ENCODE measurements at places on chromosomes 2 and 18.

GRCh38 chr2:108594132-108594981 is 60.1 kb downstream of the LIMS1 start:
- no peak for DNase-seq

- peak; percentile 54 for DNase-seq
Measured at GRCh38 chr2:13006829-13007717, 290.3 kb downstream of the TRIB2 start.

GRCh38 chr2:239882331-239882732 is 142.8 kb downstream of the NDUFA10 start:
- peak; percentile 52 for DNase-seq

DNA sequence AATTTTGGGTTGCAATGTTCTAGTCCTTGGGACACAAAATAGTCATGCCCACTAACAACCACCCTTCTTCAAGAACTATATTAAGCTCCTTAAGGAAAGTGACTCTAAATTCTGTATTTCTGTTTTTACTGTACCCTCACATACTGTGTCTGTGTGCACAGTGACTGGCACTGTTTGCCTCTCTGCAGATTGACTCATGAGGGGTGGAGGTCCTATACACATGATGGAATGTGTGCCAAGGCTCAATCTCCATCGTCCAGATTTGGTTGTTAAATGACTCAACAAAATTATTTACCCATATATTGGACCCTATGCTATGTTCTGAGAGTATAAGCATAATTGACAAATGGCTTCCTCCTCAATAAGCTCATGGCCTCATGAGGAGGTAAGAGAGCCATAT is 126.6 kb upstream of the CWC22 start:
- DNase-seq, result no peak

DNA sequence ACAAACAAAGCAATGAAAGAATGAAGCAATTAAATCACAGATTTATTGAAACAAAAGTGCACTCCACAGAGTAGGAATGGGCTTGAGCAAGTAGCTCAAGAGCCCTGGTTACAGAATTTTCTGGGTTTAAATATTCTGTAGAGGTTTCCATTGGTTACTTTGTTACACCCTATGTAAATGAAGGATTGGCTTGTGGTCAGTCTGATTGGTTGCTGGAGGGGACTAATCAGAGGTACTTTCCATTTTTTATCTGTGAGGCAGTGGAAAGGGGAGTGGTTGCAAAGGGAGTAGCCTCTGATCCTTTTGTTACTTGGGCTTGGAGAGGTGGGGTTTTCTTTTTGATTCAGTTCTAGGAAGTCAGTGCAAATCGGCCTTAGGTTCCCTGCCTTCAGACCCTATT is 253.3 kb downstream of the ARL6IP6 start:
- no peak for DNase-seq

GRCh38 chr2:181780047-181780651 is 99.8 kb upstream of the NEUROD1 start:
- DNase-seq, result no peak

GRCh38 chr2:16640001-16640700 is 25.5 kb downstream of the CYRIA start:
- no peak for DNase-seq

DNA sequence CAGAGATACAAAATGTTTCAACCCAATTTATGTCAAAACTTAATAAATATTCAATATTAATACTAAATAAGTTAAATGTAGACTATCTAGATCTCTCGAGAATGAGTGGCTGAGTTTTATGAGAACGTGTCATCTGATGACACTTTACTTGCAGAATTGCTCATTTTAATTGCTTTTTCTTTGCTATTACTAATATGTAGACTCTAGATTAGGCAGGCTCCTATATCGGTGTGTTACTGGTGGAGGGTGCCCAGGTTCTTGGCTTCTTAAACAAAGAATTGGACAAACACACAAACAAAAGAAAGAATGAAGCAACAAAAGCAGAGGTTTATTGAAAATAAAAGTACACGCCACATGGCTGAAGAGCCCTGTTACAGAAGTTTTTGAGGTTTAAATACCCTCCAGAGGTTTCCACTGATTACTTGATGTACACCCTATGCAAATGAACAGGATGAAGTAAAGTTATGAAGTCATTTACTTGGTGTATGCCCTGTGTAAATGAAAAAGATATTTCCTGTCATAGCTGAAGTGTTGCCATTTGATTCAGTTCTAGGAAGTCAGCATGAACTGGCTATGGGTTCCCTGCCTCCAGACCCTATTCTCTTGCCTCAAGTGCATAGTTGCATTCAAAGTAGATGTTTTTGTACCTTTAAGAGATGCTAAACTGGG is 122.9 kb upstream of the ITGA4 start:
- DNase-seq, result no peak

- no peak for DNase-seq
Measured at GRCh38 chr2:15691586-15692310, 100.1 kb downstream of the DDX1 start.

DNA sequence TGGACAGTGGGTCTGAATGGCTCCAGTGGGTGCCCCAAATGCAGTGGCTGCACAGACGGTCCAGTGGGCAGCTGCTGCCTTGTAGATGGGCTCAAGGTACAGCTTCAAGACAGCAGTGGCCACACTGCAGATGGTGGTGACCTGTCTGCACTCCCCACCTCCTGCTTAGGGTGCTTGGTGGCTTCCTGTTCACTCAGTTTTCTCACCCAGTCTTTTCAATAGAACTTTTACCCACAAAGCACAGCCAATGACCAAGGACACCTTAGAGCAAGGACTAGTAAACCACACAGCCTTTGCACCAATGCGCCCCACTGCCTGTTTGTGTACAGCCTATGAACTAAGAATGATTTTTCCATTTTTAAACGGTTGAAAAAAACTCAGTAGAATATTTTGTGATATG is 34.9 kb downstream of the MEX3C start:
- no peak for DNase-seq
